ENCODE measurements at places on chromosomes 7 and 10.

DNA sequence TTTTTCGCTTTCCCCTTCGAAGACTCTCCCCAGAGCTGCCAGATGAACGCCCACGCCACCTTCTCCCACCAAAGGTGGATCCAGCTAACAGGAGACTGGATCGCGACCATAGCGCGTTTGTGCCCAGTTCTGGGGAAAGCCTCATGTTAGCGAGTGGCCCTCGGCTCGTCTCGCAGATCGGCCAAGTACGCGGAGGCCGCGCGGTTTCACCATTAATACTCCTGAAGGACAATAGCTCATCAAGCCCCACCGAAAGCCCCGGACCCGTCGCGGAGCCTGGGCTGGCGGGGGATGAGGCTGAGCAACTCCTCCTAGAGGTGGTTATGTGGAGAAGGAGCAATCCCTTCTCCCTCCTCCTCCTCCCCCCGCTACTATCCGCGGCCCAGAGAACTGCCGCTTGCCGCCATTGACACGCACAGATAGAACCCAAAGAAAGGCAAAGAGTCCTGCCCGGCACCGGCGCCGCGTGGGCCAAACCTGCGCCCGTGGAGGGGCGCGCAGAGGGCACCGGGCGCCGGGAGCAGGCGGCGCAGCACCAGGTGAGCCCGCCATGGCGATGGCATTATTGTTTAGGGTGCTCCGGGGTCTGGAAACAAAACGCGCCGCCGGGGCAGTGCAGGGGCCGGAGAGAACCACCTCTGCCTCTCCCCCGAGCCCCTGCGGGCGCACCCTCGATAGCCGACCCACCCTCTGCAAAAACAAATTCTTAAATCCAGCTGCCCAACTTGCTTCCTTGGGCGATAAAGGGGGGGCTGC is at the start of gene MACROH2A2:
Gene MACROH2A2 (plus strand): TSS at position 385 of the 756 bp plus-strand sequence. CDS start 22,813 bp downstream, outside the sequence.
- DNase-seq, result peak; percentile 81

DNA sequence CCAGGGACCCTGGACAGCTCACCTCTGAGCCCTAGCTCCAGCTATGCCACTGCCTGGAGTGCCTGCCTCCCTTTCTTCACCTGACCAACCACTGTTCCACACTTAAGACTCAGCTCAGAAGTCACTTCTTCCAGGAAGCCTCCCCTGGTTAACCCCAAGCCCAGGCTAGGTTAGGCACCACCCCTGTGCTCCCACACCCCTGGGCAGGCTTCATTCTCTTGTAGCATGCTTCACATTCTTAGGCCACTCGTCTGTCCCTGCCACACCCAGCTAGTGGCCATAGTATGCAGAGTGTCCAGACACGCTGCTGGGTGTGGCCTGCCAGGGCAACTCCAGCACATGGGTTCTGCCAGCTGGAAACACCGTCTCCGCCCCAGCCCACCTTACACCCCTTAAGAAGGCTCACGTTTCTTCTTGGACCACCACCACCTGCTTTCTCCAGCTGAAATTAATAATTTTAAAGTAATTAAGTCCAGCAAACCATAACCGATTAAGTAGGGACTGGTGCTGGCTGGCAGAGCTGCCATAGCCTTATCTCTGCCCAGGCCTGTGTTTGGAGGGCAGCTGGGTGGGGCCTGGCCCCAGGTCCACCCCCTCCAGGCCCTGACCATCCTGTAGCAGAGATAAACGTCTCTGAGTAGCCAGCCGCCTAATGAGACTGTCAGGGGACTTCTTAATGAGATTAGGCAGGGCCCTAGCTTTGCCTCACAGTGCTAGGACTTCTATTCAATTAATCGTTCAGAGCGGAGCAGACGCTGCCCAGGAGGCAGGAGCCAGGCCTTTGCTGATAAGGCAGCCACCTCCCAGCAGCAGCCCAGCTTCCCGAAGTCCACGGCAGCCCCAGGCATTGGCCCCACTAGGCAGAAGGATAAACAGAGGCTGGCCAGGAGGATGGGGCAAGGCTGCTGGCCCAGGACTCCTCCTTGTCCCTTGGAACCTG is 20.5 kb downstream of the GRID1 start:
- no peak for DNase-seq

GRCh38 chr10:11143242-11143641 is 125.6 kb downstream of the CELF2 start:
- no peak for DNase-seq

DNA sequence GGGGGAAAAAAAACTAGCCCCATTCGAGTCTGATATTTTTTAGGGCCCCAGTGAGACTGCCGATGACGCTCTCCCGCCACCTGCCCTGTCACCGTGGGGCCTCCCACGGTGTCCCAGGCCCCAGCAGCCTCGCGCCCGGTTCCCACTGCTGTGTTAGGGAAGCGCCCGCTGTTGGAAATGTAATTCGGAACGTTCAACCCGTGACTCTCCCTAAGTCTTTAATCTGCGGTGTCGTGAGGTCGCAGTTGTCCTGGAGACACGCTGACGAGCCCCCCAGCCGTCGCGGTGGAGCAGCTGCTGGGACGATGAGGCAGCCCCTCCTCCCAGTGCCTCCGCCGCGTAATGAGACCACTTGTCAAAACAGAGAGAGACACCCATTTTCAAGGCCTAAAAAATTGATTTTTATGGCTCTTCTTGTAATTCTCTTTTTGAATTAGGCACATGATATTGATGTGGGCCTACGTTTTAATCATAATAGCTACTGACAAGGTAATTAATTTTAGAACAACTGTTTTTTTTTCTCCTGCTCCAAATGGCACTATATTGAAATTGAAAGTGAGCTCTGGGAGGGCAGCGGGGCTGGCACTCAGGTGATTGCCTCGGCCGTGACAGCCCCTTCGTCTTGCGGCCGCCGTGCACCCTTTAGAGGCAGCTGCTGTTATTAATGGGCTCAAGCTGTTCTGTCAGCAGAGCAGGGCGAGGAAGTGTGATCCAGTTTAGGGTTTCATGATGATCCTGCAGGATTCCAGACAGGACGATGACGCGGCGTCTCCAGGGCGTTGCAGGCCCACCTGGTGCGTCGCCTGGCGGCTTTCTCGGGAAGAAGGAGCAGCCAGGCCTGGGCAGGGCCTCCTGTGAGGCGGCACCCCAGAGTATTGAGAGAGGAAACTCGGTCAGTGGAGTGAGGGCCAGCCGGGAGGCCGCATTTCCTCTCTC is 63.3 kb downstream of the NKX6-2 start:
- no peak for DNase-seq

- no peak for DNase-seq
These were observed 45.9 kb upstream of the ANTXRL start for GRCh38 chr10:46240684-46241565.

All from fibroblast of skin of scalp (primary cell).